PC-3 (cell line): ENCODE measurements at places on chromosomes 16 and 17.

GRCh38 chr16:67463059-67463458, 17.9 kb downstream of the ATP6V0D1 start:
- H3K4me1 ChIP-seq, result peaks cover 5% of the 10 kb centered on the region
- no peak overlapping the region for H3K4me3 ChIP-seq
- no peaks in the 10 kb centered on the region for H3K27me3 ChIP-seq

DNA sequence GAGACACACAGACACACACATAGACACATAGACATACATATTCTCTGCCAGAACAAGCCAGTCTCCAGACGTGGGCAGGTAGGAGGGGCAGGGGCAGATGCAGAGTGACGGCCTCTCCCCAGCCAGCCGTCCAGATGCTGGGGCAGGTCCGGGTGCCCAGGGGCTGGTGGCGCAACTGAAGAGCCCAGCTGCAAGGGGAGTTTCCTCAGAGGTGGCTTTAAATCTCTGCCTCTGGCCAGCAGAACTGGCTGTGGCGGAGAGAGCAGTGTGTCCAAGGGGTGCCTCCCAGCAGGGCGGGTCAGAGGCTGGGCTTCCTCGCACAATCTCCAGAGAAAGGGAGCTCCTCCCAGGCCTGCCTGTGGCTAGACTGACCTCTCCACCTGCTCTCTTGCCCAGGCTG, 9.4 kb upstream of the GCGR start:
- peak; percentile 20 for DNase-seq
- H3K36me3 ChIP-seq, result no peaks in the 10 kb centered on the region
- H3K27ac ChIP-seq, result no peak overlapping the region
- no peak overlapping the region for H3K4me3 ChIP-seq
- no peaks in the 10 kb centered on the region for H3K4me1 ChIP-seq

DNA sequence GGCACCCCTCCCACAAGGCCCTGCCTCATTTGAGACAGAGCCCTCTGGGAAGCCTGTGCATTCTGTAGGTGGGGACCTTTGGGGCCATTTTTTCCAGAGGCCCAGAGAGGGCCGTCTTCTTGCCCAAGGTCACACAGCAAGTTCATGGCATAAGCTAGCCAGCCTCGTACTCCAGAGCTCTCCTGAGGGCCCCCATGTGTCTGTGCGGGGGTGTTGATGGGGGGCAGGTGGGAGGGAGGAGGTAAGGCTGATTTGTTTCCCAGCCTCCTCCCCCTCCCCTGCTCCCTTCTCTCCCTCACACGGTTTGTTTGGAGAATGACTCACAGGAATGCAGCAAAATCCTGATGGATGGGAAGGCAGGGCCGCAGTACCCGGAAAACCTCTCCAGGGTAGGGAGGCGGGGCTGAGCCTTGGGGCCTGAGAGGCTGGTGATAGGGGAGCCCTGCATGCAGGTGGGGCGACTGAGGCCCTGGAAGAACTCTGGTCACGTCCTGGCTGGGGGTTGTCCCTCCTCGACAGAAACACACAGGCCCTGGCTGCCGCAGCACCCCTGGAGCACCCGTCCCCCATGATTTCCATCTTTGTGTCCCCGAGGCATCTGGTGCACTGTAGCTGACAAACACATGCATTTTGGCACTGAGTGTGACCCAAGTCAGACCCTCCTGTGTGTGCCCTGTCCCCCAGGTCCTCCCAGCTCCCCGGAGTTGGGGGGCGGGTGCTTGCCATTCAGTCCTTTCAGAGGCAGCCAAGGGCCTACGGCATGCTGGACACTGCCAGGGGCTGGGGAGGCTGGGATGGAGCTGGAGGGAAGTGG, 29.7 kb downstream of the RAI1 start:
- peaks cover 34% of the 10 kb centered on the region for H3K4me1 ChIP-seq
- peak overlapping the region; percentile 6; the same call in 1 of the 2 replicates for H3K4me3 ChIP-seq
- no peaks in the 10 kb centered on the region for H3K27me3 ChIP-seq

GRCh38 chr16:17949982-17950250, 386.6 kb downstream of the NPIPA8 start:
- H3K4me1 ChIP-seq, result no peaks in the 10 kb centered on the region
- H3K27me3 ChIP-seq, result no peaks in the 10 kb centered on the region
- H3K4me3 ChIP-seq, result no peak overlapping the region
- no peak overlapping the region for H3K27ac ChIP-seq
- H3K36me3 ChIP-seq, result no peaks in the 10 kb centered on the region

DNA sequence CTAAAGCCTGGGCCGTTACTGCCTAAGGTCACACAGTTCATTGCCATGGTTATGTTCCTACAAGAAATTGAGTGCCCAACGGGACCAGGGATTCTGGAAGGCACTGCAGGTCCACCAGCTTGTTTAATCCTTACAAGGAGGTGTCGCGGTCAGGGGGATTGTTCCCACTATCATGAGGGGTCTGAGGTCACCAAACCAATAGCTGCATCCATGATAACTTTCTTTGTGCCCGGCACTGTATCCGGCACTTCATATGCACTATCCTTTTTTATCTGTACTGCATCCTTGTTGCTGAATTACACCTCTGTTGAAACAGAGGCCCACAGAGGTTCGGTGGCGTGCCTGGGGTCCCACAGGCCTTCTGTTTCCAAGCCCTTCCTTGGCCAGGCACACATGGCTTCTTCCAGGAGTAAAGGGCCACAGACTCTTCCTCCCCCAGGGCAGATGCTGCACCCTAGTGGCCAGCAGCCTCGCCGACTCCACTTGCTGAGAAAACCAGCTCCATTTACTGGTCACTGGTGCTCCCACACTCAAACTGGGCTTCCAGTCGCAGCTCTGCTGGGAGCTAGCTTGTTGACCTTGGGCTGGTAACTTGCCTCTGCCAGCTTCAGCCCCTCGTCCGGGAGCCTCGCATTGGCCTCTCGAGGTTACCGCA, 82.0 kb upstream of the PLCG2 start:
- H3K36me3 ChIP-seq, result peaks cover 6% of the 10 kb centered on the region
- no peaks in the 10 kb centered on the region for H3K4me1 ChIP-seq
- no peak overlapping the region for H3K4me3 ChIP-seq
- H3K27ac ChIP-seq, result no peak overlapping the region

GRCh38 chr17:7296189-7296861, 1.9 kb upstream of the YBX2 start:
- H3K4me3 ChIP-seq, result peak overlapping the region; percentile 46; the same call in 1 of the 2 replicates
- no peaks in the 10 kb centered on the region for H3K27me3 ChIP-seq
- H3K27ac ChIP-seq, result no peak overlapping the region
- DNase-seq, result peak; percentile 83
- H3K4me1 ChIP-seq, result peaks cover 7% of the 10 kb centered on the region; the same call in 1 of the 2 replicates

DNA sequence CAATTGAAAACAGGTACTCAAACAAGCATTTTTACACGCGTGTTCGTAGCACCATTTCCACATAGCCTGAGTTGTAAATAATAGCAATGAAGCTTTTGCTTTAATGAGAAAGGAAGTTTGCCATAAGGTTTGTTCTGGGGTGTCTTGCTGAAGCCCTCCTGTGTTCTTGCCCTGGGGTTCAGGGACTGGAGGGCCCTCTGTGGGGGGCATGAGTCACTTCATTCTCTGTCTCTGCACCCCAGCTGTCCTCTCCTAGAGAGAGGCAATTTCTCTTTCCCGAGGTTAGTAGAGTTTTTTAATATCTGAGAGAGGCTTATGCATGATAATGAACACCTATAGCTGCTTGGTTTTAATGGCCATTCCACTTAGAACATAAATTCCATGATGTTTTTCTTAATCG, 9.6 kb downstream of the AFMID start:
- DNase-seq, result no peak
- peaks cover 18% of the 10 kb centered on the region for H3K4me1 ChIP-seq
- no peak overlapping the region for H3K27ac ChIP-seq
- peaks cover 29% of the 10 kb centered on the region for H3K36me3 ChIP-seq
- H3K27me3 ChIP-seq, result no peaks in the 10 kb centered on the region
- H3K4me3 ChIP-seq, result no peak overlapping the region

- H3K27ac ChIP-seq, result no peak overlapping the region
- no peaks in the 10 kb centered on the region for H3K4me1 ChIP-seq
- no peak for DNase-seq
- peaks cover 17% of the 10 kb centered on the region for H3K27me3 ChIP-seq
- no peak overlapping the region for H3K4me3 ChIP-seq
These were observed 37.0 kb downstream of the GAS7 start for GRCh38 chr17:10161386-10161785.

DNA sequence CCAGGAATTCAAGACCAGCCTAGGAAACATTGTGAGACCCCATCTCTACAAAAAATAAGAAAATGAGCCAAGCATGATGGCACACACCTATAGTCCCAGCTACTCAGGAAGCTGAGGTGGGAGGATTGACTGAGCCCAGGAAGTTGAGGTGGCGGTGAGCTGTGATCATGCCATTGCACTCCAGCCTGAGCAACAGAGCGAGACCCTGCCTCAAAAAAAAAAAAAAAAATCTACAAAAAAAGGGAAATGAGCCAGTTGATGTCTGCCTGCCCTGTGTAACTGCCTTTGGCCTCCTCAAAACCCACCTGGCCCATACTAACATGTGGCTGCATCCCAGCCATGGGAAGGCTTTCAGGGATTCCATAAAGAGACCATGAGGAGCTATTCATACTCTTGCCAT, 4.5 kb downstream of the RANBP10 start:
- DNase-seq, result no peak
- no peaks in the 10 kb centered on the region for H3K27me3 ChIP-seq
- no peak overlapping the region for H3K4me3 ChIP-seq
- H3K27ac ChIP-seq, result no peak overlapping the region
- H3K4me1 ChIP-seq, result peaks cover 10% of the 10 kb centered on the region

- H3K4me3 ChIP-seq, result no peak overlapping the region
- H3K36me3 ChIP-seq, result no peaks in the 10 kb centered on the region
- H3K27me3 ChIP-seq, result no peaks in the 10 kb centered on the region
- H3K27ac ChIP-seq, result no peak overlapping the region
- H3K4me1 ChIP-seq, result no peaks in the 10 kb centered on the region
These were observed 43.4 kb downstream of the ATP2C2 start for GRCh38 chr16:84411768-84412167.

DNA sequence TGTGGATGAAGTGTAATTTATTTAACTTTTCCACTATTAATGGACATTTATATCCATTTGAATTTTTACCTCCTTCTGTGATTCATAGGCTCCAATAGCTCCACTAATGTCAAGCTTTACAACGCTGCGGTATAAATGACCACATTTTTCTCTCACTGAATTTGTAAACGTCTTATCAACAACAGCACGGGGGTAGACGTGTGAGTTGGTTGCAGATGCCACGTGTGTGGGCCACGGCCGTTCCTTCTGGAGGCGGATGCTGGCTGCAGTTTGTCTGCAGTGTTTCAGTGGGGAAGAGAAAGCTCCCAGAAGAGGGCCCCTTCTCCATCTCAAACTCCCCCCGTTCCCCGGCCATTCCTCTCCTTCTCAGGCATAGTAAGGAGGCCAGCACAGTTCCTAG, 68.2 kb upstream of the XYLT1 start:
- H3K4me3 ChIP-seq, result no peak overlapping the region
- no peak overlapping the region for H3K27ac ChIP-seq
- DNase-seq, result no peak
- no peaks in the 10 kb centered on the region for H3K36me3 ChIP-seq

DNA sequence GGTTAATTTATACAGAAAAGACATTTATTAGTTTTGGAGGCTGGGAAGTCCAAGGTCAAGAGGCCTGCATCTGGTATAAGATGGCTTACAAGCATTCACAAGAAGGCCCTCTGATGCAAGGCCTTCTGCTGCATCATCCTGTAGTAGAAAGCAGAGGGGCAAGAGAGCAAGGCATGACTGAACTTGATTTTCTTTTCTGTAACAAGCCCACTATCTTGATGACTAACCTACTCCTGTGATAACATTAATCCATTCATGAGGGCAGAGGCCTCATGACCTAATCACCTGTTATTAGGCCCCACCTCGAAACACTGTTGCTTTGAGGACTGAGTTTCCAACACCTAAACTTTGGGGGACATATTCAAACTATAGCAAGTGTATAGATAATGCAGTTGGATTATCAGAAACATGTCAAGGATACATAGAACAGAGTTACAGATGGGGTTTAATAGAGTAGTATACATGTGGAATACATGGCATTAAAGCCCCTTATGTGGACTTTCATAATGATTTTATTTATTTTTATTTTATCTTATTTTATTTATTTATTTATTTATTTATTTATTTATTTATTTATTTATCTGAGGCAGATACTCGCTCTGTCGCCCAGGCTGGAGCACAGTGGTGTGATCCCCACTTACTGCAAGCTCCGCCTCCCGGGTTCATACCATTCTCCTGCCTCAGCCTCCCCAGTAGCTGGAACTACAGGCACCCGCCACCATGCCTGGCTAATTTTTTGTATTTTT, 88.2 kb downstream of the CHD9 start:
- DNase-seq, result no peak
- no peak overlapping the region for H3K4me3 ChIP-seq
- no peaks in the 10 kb centered on the region for H3K4me1 ChIP-seq
- H3K27ac ChIP-seq, result no peak overlapping the region
- no peaks in the 10 kb centered on the region for H3K27me3 ChIP-seq
- H3K36me3 ChIP-seq, result no peaks in the 10 kb centered on the region

GRCh38 chr16:66326991-66327513, 39.4 kb upstream of the CDH5 start:
- no peak overlapping the region for H3K27ac ChIP-seq
- H3K4me1 ChIP-seq, result no peaks in the 10 kb centered on the region
- no peaks in the 10 kb centered on the region for H3K27me3 ChIP-seq
- no peaks in the 10 kb centered on the region for H3K36me3 ChIP-seq

GRCh38 chr17:31574458-31574857, 183.0 kb downstream of the RAB11FIP4 start:
- DNase-seq, result no peak
- no peaks in the 10 kb centered on the region for H3K36me3 ChIP-seq
- peaks cover 9% of the 10 kb centered on the region for H3K4me1 ChIP-seq
- no peak overlapping the region for H3K27ac ChIP-seq
- no peaks in the 10 kb centered on the region for H3K27me3 ChIP-seq

DNA sequence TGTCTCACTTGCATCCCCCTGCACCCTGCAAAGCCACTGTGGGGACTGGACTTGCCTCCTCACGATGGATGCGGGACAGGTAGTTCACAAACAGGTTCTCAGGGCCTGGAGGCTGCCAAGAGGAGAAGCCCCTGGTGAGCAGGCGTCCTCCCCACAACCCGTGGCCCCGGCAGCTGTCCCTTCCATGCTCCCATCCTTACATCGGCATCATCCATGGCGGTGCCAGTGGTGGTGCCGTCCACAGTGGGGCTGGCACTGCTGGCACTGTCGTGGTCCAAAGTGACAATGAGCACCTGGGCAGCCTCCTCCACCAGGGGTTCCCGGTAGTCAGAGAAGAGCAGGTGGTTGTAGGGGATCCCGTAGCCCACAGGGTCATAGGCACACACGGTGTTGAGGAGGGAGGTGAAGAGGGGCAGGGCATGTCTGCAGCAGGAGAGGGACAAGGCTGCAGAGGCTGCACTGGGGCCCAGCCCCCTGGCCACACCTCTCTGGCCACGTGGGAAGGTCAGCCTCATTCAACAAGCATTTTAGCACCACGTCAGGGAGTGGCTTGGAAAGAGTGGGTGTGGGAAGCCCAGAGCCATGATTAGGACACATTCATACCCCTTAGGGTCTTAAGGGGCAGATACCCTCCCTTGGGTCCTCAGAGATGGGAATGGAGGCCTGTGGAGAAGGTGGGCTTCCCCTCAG, 12.6 kb downstream of the HID1 start:
- no peaks in the 10 kb centered on the region for H3K36me3 ChIP-seq
- no peaks in the 10 kb centered on the region for H3K4me1 ChIP-seq
- no peaks in the 10 kb centered on the region for H3K27me3 ChIP-seq
- no peak overlapping the region for H3K4me3 ChIP-seq
- H3K27ac ChIP-seq, result no peak overlapping the region
- no peak for DNase-seq
